ENCODE measurements at places on chromosomes 13 and 19.
A peak's percentile ranks its signal among the peaks of the same experiment; 100 is the strongest.

- no peak for DNase-seq
Measured at GRCh38 chr13:22717036-22717435, 463.7 kb upstream of the SGCG start.

- DNase-seq = no peak
Measured at GRCh38 chr13:62251734-62252133, 836.1 kb upstream of the PCDH20 start.

- no peak for DNase-seq
Measured at GRCh38 chr19:56976995-56977906, 136.7 kb upstream of the PEG3 start.

DNA sequence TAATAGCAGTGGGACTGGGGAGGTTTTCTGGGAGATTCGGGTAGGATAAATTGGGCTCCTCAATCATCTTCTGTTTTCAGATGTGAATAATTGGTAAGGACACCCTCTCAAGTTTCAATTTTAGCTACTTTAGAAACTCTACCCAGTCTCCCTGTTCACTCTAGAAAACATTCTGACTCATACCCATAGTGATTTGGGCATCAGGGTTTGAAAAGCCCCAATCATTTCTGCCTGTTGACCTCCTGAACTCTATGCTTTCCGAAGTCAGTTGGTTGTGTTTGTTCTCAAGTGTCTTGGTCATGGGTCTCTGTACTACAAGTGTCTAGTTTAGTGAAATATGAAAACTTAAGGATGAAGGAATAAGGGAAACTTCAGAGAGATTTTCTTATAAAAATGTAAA lies 911.3 kb upstream of the GPC6 start:
- DNase-seq = no peak

DNA sequence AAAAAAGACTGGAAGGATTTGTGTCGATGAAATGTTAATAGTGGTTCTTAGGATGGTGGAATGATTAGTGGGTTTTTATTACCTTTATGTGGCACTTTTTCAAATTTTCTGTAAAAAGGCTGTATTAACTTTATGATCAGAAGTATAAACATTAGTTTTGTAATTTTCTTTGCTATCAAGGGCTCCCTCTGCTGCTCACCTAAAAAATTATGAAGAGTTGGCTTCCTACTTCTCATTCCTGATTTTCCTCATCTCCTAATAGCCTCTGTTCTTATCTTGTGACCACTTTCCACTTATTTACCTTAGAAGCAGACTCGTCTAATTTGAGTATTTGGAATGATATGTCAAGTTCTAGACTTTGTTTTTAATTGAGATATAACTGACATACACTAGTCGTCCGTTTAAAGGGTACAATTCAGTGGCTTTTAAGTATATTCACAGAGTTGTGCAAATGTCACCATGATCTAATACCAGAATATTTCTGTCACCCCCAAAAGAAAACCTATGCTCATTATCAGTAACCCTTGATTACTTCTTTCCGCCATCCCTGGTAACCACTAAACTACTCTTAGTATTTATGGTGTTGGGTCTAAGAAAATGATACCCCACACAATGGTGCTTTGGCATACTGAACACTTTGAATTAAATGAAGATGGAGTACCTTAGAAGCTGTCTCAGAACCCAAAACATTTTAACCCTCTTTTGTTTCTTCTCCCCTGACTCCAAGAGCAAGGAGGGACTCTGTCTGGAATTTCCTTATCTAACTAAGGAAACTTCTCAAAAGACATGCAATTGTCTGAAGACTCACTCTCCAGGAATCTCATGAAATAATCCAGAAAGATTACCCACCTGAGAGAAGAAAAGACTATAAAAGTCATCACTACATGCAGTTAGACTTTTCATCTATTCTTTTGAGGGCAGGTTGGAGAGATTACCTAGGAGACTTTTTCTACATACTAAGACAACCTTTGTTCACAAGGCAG lies 311.3 kb downstream of the DLEU7 start:
- DNase-seq = peak; percentile 50

DNA sequence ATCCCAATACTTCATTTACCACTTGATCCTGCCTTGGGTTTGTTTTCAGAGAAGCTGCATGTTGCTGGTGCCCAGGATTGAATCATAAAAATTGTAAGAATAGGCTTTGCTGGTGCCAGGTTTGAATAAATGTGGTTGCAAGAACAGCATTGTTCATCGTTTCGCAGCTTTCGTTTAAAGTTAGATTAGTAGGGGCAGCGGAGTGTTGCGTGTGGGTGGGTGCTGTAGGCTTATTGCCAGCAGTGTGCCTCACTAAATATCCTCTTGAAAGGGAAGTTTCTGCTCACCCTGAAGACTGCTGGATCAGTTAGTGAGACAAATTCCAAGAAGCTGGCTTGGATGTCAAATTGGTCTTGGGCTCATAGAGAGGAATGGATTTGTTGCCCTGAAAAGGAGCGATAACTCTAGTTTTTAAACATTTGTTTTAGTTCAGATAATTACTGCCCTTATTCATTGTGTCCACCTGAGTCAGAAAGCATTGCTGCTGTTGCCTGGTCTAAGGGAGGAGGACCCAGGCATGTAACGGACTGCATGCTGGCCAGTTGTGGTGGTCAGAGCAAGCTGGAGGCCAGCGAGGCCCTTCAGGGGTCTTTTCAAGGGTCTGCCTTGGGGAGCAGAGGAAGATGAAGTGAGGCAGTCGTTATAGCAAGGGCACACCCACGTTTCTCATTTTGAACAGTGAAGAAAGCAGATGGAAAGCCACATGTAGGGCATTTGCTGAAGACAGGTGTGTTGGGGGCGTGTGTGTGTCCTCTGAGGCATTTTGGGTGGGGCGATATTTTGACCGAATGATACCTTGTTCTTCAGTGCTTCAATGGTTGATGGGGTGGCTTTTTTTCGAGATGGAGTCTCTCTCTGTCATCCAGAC lies 8.5 kb downstream of the ILF3 start:
- no peak for DNase-seq

DNA sequence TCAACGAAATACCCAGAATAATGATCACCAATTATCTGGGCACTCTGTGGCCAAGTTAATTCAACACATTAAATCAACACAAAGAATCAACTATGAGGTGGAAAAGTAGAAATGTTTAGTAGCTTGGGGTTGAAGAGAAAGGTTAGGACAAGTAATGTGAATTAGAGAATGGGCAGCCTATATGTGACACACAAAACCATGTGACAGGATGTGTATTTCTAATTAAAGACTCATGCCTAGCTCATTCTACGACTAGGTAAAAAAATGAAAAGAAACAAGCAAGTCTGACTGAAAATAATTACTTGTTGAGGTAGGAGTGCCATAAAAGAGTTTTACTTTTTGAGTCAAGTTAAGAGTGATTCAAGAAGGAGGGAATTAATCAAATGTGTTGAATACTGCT lies 2646.0 kb upstream of the PCDH20 start:
- DNase-seq = no peak

GRCh38 chr13:29920025-29920643 lies 69.7 kb upstream of the UBL3 start:
- no peak for DNase-seq

- DNase-seq = peak; percentile 80
Measured at GRCh38 chr19:29098863-29099481, 114.0 kb downstream of the UQCRFS1 start.

DNA sequence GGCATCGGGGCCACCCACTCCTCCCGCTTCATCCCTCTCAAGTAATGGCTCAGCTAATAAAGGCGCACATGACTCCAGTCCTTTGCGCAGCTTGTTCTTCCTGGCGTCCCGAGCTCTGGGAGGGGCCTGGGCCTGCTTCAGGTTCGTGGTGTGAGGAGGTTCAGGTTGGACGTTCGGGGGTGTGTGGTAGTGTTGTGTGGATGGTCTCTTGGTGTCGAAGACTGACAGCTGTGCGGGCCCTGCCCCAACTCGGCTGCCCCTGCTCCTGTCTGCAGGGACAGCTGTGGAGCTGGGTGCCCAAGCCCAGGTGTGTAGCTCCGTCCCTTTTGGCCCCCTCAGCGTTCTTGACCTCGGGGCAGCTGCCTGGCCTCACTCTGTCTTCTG lies 2.2 kb downstream of the RPS15 start:
- DNase-seq = no peak

DNA sequence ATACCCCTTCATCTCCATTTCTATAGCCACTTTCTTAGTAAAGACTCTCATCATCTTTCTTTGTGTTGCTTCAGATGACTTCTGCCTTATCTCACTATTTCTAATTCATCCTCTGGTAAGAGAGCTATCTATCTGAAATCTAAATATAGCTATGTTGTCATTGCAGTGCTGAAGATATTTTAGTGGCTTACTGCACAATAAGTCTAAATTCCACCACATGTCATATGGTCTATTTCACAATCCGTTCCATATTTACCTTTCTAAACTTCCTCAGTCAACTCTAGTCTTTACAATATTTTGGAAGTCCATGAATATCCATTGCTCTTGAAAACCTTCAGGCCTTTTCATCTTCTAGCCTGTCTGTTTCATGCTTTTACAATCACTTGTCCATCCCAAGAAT lies 465.1 kb upstream of the SLC10A2 start:
- DNase-seq = no peak

GRCh38 chr13:97976610-97977521 lies 23.4 kb downstream of the IPO5 start:
- peak; percentile 7 for DNase-seq

All from fibroblast of skin of back (primary cell).